ENCODE measurements at places on chromosomes 4 and X. TPM values are rescaled to one million over a fixed set of nuclear protein-coding genes. Genes with fewer than 3 reads are reported as not detected.

DNA sequence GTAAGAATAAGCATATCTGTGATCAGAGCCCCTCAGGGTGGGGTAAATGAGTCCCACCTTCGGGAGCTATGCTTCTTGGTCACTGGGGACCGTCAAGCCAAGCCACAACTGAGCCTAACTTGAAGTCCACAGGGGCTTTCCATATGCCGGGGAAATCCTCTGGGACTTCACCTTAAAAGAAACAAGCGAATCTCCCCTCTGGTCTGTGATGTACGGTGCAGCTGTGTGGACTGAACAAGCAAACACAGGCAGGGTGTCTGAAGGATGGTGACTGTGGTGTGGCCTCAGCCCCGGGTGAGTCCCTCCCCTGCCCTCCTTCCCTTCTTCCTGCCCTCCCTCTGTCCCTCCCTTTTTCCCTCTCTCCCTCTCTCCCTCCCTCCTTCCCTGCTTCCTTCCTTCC is 29.7 kb upstream of the PPP2R2C start:
- no peak for DNase-seq

Gene ART3
- 0.25 TPM for total RNA-seq

Gene BEX2
- total RNA-seq = 19.2 TPM

DNA sequence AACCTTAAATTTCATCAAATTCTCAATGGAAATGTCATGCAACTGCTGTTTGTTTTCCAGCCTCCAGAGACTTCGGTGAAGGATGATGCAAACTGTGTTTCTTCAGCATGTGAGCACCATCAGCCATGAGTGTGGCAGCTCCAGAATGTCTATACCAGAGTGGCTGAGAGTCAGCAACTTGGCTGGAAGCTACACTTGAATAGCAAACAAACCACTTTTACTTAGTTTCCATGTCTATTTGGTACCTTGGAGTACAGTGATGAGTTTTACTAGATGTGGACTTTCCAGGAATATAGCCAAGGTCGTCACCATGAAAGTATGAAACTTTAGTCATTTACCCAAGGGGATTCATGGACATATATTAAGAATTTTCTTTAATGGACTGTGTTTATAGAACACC is 4.3 kb upstream of the IL21 start:
- no peak for DNase-seq

- no peak for DNase-seq
Observed at GRCh38 chrX:49249616-49250015, 14.3 kb downstream of the CCDC22 start.

Gene SHROOM2
- 3.6 TPM for total RNA-seq

GRCh38 chr4:945274-946102 is 13.2 kb downstream of the TMEM175 start:
- no peak for DNase-seq

Gene PROM1
- not detected for total RNA-seq

DNA sequence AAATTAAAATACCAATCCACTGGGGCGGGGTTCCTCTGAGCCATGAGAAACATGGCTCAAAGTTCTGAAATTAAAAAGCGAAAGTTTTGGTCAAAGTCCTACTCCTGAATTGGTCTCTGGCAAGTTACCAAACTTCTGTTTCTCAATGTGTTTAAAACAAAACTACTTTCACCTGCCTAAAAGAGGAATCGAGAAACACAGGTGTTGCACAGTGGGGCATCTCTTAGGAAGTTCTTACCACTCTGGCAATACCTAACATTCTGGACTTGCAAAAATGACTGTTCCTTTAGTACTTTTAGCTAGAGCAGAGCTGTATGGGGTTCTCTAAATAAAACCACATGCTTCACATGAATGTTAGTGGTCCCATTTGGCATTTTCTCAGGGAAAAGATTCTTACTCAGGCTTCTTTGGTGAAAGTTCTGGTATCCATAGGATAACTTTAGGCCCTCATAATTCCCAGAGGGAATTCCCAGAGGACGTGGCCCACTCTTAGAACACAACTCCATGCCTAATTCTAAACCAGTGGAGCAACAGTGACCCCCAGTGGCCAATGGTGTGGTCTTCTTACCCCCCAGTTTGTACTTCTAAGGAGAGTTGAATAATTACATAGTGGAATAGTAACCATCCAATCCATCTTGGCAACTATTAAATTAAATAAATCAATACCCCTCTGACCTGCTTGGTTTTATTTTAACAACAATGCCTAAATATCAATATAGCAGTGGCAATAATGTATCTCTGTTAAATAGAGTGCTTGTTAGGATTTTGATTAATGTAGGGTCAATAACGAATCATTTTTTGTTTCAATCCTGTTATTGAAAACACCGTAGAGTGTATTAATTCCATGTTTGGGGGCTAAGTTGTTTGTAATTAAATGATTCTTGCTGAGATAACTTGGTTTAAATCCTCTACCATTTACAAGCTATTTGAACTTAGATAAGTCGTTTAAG is 21.9 kb downstream of the BMP3 start:
- DNase-seq = peak; percentile 60

Gene MCUB
- 51.0 TPM for total RNA-seq

Gene GABRE
- total RNA-seq = 16.9 TPM

- peak; percentile 44 for DNase-seq
Observed at GRCh38 chr4:98939892-98940298, 11.0 kb upstream of the EIF4E start.

Gene MAGEC2
- 77.8 TPM for total RNA-seq

Gene TIMM17B
- total RNA-seq = 61.2 TPM

DNA sequence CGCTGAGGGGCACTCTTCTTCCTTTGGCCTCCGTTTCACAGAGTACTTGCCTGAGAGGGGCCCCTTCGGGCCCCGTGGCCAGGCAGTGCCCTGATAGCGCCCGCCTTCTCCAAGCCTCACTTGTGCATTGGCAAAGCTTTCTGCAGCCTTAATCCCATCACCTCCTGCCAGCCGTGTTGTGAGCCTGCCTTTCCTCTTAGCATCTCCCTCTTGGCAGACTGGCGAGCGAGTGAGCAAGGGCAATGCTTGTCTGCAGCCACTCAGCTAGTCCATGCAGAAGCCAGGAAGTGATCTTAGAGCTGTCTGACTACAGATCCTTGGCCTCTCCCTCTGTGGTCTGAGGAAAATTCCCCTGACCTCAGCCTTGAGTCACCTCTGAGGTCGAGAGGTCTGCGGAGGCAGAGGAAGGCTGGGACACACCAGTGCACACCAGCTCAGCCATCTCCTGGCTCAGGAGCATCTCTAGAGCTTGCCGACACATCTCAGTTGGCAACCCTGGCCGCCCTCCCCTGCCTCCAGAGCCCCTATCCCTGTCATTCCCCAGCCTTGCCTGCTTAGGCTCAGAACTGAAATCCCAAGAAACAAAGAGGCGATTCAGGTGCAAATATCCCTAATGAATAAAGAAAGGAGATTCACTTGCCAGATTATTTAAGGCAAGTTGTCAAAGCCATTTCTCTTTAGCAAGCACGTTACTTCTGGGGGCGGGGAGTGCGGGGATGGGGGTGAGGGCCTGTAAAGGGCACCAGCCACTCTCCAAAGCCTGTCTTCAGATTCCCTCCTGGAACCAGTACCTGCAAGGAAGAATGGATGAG is 143.5 kb upstream of the MAMLD1 start:
- no peak for DNase-seq

- no peak for DNase-seq
Observed at GRCh38 chr4:498328-498904, 540 bp downstream of the ZNF721 start.

Gene NXF3
- 0.10 TPM for total RNA-seq

GRCh38 chr4:146450524-146450923 is 71.2 kb downstream of the SLC10A7 start:
- peak; percentile 3 for DNase-seq

DNA sequence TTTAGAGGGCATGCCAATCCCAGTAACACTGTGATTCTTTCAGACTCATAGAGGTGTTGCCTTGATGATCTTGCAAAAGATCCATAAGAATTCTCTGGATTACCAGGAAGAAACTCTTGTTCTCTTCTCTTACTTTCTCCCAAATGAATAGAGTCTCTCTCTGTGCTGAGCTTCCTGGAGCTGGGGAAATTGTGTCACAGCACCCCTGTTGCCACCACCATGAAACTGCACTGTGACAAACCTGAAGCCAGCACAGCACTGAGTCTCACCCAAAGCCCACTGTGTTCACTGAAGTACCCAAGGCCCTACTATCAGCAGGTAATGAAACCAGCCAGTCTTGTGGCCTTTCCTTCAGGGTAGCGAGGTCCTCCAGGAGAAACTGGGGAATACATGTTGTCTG is 332.7 kb upstream of the FGF16 start:
- no peak for DNase-seq

DNA sequence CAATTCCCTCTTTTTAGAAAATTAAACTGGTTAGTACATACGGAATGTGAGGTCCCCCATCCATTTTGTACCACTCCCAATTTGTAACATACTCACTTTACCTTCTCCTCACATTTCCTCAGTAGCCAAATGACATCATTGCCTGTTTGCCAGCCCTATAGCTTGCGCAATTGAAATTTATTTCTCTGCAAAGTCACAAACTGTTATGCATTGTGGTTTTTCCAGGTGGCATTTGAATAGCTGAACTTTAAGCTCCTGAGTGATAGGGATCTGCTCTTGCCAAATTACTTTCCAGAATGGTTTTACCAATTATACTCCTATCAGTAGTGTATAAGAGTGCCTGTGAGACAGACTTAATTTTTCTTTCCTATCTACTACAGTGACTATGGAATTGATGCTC is 7.7 kb downstream of the COL4A5 start:
- peak; percentile 80 for DNase-seq

Gene HSPA4L
- 7.2 TPM for total RNA-seq

DNA sequence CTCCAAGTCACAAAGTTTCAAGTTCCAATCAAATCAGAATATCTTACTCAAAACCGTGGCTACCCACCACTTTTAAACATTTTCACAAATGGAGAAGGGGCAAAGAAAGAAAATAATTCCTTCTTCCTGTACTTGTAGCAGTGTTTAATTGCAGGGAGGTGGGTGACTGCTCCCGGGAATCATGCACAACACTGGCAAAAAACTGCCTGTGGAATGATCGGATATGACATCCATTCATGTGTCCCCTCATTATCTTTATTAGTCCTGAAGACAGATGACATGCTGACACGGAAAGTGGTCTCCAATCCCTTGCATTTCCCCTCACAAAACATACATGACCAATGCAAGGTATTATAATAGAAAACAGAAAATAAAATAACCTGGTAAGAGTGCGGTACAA is 2.0 kb downstream of the TSPAN5 start:
- DNase-seq = no peak

GRCh38 chr4:100983426-100983825 is 363.9 kb downstream of the PPP3CA start:
- no peak for DNase-seq

DNA sequence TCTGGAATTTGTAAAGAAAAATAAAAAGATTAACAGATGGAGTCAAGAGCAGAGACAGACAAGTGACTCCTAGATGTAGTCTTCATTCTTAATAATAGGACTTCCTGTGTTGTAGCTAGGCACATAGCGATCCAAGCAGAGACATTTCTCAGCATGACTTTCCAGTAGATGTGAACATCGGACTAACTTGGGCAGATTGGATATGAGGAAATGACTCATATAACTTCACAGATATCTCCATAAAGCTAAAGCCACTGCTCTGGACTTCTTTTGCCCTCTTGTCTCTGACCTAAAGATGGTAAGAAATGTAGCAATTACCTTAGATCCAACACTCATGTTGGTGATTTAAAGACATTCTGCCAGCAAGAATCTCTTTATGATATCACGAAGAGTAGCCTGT is 131.7 kb downstream of the EPHA5 start:
- DNase-seq = peak; percentile 43

Gene SLC7A11
- 181 TPM for total RNA-seq

Gene USP26
- not detected for total RNA-seq

- DNase-seq = no peak
Observed at GRCh38 chr4:164601653-164602052, 152.3 kb upstream of the SMIM31 start.

DNA sequence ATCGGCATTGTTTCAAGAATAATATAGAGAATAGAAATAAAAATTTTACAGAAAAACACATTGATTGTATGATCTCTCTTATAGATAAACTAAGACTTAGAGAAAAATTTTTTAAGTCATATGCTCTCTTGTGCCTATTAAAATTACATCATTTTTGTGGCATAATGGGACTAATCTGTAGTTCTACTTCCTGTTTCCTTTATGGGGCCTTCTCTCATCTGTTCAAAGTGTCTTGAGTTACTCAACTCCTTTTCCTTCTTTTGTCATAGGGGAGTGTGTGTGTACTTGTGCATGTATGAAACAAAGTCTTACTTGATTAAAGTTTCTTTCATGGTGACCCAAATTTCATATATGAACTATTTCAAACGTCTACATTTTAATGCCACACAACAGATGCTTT is 1448.9 kb upstream of the TENM3 start:
- no peak for DNase-seq

Gene SUPT20HL1
- not detected for total RNA-seq

DNA sequence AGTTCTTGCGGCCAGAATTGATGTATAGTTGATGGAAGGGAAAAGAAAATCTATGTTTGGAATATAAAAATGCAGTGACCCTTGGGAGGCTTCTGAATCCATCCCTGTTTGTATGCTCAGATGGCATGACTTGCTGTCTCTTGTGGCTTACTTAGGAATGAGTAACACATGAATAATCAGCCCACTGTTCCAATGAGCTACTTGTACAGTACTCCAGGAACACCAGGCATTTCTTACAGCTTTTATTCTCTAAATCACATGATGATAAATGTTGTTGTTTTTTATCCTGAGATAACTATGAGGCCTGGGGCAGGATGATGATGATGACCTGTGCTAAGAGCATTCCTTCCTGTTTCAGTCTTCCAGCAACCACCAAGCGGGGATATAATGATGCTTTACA is 18.9 kb downstream of the TMPRSS11E start:
- DNase-seq = peak; percentile 67

Gene HTATSF1
- 47.6 TPM for total RNA-seq

DNA sequence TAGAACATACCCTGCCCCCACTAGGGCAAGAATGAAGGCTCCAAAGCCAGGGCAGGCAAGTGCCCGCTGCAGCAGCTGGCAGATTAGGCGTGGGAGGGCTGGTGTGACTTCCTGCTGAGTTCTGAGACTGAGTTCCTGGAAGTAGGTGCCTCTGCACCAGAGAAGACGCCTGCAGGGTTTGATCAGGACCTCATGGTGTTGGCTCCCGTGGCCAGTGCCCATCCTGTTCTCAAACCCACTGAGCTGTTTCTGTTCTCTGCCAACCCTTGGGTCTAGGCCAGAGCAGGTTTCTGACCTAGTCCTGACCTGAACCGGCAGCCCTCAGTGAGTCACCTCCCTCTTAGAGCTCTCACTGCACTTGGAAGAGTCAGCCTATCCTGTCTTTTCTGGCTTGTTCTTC is 220.7 kb downstream of the HS6ST2 start:
- DNase-seq = peak; percentile 37

DNA sequence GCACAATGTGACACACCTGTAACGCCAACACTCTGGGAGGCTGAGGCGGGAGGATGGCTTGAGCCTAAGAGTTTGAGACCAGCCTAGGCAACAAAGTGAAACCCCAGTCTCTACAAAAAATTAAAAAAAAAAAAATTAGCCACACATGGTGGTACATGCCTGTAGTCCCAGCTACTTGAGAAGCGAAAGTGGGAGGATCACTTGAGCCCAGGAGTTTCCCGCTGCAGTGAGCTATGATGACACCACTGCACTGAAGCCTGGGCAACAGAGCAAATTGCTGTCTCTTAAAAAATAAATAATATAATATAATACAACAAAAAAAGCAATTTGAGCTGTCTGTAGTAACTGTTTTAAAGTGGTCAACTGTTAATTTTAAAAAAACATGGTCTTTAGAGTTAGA is 13.2 kb downstream of the SPOCK3 start:
- no peak for DNase-seq

All from H4 (cell line).